Activated CD4-positive, alpha-beta T cell treated with anti-CD3 and anti-CD28 coated beads for 36 hours (primary cell): ENCODE measurements at places on chromosomes 1 and 21.

- DNase-seq, result no peak
Measured at GRCh38 chr1:8474369-8474768, 156.5 kb downstream of the SLC45A1 start.

DNA sequence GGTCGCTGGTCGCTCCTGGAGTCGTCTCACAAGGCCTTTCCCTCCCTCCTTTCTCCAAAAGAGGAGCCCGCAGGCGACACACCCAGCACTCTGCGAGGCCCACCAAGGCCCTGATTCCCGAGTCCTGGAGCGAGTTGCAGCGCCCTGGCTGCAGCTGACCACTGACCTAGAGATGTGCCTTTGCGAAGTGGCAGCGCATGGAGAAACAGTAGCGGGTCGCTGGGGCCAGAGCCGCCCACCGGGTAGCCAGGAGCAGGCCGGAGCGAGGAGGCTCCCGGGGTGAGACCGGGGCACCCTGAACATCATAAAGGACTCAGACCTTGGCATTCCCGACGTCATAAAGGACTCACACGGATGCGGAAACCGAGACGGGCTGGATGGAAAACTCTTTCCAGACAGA lies 10.3 kb upstream of the NBPF11 start:
- DNase-seq, result no peak

DNA sequence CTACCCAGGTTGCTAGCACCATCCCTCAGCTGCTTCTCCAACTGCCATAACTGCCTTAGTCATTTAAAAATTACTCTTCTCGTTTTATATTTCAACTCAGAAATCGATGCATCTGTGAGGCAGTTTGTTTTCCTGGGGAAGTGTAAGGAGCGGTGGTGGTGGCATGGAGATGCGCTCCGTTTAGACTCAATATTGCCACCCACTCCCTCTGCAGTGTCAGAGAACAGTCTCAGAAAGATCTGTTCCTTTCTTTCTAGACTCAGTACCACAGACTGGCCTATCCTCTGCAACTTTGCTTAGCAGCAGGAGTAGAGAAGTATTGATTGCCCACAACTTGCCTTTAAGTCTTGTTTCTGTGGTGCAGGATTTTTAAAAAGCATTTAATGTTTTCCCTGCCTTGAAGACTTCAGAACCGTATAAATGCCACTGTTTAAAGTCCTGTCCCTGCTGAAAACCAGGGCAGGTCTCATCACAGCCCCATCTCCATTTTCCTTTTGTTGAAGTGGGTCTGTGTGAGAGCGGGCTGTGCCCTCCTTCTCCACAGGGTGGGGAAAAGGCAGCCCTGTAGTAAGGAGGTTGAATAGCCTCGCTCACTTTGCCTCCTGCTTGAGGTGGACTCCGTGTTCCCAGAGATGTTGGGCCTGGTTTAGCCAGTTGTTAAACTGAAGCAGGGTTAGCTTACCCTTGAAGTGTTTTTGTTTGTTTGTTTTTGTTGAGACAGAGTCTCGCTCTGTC lies 105.2 kb downstream of the NFIA start:
- no peak for DNase-seq

DNA sequence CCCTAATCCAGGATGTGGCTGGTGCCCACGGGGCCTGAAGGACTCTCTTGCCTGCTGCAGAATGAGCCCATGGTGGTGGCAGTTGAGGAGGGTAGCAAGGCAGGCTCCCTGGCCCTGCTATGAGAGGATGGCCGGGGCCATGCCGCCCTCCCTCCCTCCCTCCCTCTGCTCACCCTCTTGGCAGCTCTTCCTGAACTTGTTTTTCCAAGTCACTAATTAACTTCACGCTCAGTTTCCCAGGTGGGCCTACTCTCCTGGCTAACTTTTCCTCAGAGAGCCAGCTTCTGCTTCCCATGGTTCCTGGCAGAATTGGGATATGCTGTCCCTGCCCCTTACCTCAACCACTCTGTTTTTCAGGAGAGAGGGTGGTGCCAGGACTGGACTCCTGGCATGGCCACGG lies 10.2 kb downstream of the KCNC4 start:
- no peak for DNase-seq
